ENCODE measurements at places on chromosomes 5 and 9.

- no peak for DNase-seq
These were observed 38.0 kb downstream of the KCNV2 start for GRCh38 chr9:2755285-2755684.

DNA sequence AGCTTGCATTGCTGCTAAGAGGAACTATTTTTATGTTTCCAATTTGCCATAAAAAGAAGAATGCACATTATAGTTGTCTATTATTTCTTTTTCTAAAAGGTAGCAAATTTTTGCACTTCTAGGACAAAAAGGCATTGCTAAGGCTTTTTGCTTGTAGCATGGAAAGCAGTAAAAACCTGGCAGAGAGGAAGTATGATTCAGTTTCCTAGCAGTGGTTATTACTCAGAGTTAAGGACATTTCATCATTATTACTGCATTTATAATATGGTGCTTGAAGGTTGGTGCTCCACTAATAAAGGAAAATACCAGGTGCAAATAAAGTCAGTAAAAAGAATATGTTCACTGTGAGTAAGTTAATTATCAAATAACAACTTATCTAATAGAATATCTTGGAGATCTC is 179.8 kb upstream of the PLPPR1 start:
- no peak for DNase-seq

- DNase-seq = no peak
These were observed 6.4 kb upstream of the DCTN4 start for GRCh38 chr5:150765011-150765798.

DNA sequence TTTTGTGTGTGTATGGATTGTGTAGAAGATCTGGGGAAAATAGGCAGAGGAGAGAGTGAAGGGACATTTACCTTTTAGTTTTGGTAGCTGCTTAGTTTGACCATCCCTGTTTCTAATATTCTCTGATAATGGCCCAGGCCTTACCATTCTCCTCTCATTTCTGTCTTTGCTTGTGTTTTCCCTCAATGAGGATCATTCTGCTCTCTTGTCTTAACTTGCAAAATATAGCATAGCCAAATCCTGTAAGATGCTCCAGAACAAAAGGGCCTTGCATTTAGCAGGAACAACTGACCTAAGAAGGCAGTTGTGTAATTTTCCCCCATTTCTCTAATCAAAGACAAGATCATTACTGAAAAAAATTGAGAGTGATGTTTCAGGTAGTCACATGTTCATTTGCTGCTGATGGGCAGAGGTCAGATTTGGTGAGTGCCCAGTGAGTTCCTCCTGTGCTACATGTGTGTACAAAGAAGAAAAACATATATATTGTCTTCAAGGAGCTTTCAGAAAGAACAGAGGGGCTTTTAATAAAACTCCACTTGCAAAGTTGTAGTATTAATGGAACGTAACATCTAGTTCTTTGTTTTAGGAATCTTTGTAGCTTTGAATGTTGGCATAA is 139.5 kb downstream of the KDM4C start:
- DNase-seq = no peak

- no peak for DNase-seq
These were observed 132.4 kb downstream of the ROR2 start for GRCh38 chr9:91817493-91818224.

- no peak for DNase-seq
These were observed 41.7 kb downstream of the SMIM15 start for GRCh38 chr5:61120534-61120933.

DNA sequence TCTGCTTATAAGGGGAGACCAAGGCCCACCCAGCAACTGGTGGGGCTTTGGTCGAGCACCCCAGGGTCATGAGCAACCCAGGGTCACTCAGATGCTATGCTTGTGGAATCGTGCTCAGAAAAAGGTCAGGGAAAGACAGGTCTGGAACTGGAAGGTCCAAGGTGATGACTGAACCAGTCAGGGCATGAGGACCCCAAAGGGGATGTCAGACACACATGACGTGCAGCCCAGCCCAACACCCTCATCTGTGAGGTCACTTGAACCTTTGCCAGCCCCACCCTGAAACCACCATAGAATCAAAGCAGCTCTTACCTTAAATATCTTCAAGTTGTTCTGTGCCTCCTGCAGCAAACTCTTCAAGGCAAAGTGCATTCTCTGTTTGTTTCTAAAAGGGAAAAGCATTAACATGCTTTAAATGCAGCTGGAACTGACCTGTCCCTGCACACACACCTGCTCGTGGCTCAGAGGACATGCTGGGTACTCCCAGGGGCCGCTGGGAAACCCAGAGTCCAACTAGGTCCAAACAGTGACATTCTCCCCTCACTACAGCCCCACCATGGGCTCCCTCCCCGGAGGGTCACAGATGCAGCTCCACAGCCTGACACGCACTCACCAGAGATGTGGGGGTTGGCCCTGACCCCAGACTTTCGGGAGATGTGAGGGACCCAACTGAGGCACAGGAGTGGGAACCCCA is 29.4 kb downstream of the IPPK start:
- DNase-seq = no peak

DNA sequence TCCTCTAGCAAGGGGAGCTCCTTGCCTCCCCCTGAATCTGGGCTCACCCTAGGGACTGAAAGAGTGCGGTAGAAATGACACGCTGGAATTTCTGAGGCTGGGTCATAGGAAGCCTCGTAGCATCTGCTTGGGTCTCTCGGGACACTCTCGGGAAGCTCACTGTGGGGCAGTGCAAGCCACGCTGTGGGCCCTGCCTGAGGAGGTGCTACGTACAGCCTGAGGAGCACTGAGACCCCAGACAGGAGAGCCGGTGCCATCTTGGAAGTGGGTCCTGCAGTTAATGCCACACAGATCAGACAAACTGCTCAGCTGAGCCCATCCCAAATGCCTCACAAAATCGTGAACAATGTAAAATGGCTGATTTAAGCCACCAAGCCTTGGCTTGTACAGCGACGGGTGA is 1.8 kb downstream of the MRPL36 start:
- DNase-seq = no peak

GRCh38 chr9:99868845-99869244 is 37.6 kb upstream of the STX17 start:
- DNase-seq = no peak

Data from activated CD4-positive, alpha-beta T cell treated with anti-CD3 and anti-CD28 coated beads, Interleukin-2, amount 50 U/mL, for 48 hours (primary cell).